ENCODE measurements at places on chromosomes 13 and 19.

DNA sequence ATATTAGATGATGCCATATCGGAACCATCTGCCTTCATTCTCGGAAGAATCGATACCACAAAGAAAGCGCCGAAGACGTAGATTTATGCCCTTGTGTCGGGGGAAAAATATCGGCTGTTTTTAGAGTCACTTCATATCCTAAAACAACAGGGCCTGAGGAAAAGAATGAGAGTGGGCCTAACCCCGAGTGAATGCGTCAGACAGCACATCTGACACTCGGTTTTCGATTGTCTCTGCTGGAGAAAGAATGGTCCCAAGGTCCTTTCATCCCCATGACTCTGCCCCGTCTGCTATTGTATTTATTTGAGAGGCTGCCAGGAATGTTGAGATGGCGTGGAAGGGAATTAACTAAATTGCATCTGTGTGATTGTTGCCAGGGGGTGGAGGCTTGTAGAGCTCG, 46.1 kb downstream of the CHST8 start:
- DNase-seq = no peak

GRCh38 chr13:67574320-67575233, 344.4 kb upstream of the PCDH9 start:
- DNase-seq = no peak

DNA sequence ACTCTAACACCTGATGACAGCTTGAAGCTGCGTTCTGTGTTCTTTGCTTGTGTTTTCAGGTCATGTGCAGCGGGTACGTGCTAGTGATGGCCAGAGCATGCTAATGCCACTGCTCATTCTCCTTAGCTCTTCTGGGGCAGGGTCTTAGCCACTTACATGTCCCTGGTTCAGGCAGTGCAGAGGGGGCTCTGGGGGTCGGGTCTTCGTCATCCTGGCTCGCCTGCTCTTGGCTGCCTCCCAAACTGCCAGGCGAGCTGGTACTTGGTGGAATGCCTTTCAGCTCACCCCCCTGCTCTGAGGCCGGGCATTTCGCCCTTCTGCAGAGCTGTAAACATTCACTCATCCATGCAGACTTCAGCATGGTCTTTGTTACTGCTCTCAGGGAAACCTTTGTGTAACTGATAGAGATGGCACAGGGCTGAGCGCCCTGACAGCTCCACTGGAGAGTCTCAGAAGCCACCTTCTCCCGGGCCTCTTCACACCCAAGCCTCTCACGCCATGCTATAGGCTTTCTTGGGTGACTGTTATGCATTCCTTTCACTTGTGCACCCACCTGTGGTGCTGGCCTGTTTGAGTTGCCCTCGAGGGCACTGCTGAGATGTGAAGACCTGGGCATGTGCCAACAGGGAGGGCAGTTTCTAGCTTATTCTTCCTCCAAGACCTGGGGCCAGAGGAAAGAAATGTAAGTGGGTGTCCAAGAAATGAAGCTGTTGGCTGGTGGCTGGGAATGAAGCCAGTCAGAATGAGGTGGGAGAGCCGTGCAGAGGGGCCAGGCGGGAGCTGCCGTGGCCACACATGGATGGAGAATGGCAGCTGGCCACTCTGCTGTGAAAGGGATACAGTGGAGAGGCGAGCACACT, 24.4 kb downstream of the FAM124A start:
- DNase-seq = no peak

- DNase-seq = no peak
Measured at GRCh38 chr13:53014495-53015443, 13.8 kb upstream of the OLFM4 start.

GRCh38 chr19:8831832-8832131, 322 bp downstream of the ZNF558 start:
- DNase-seq = peak; percentile 64

DNA sequence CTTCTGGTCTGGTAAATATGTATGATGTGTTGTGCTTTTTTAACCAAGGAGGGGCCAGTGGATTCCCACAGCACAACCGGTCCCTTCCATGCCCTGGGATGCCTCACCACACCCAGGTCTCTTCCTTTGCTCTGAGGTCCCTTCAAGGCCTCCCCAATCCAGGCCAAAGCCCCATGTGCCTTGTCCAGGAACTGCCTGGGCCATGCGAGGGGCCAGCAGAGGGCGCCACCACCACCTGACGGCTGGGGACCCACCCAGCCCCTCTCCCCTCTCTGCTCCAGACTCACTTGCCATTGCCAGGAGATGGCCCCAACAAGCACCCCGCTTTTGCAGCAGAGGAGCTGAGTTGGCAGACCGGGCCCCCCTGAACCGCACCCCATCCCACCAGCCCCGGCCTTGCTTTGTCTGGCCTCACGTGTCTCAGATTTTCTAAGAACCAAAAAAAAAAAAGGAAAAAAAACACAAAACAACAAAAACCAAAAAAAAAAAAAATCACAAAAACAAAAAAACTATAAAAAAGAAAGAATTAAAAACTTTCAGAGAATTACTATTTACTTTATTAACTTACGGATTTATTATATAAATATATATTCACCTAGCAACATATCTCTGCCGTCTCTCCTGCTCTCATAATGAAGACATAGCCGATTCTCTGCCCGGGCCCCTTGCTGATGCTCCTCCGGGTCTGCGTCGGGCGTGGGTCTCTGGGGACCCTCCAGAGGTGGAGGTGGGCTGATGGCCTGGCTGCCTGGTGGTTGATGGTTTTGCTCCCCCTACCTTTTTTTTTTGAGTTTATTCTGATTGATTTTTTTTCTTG, 14.4 kb downstream of the CAPN12 start:
- DNase-seq = peak; percentile 86

- DNase-seq = no peak
Measured at GRCh38 chr19:54525636-54526035, 23.0 kb downstream of the LAIR2 start.

- DNase-seq = no peak
Measured at GRCh38 chr19:40081411-40081810, 9.3 kb downstream of the ZNF780A start.

DNA sequence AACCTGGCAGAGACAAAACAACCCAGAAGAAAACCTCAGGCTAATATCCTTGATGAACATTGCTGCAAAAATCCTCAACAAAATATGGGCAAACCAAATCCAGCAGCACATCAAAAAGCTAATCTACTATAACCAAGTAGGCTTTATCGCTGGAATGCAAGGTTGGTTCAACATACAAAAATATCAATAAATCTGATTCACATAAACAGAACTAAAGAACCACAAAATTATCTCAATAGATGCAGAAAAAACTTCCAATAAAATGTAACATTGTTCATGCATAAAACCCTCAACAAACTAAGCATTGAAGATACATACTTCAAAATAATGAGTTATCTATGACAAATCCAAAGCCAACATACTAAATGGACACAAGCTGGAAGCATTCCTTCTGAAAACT, 8.8 kb downstream of the ZNF724 start:
- DNase-seq = no peak

DNA sequence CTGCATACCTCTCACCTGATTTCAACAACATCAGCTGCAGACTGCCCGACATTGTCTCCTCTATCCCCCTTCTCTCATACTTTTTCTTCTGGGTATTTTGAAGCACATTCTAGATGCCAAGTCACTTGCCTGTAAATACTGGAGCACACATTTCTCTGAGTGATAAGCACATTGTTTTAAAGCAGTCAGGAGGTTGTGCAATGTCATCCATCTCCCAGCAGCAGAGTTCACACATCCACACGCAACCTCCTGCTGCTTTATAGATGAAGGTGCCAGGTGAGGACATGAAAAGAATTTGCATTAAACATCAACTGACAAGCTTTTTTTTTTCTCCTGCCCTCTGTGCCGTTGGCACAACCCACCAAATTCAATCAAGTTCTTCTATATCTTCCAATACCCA, 5.5 kb downstream of the UPK1A start:
- DNase-seq = no peak

DNA sequence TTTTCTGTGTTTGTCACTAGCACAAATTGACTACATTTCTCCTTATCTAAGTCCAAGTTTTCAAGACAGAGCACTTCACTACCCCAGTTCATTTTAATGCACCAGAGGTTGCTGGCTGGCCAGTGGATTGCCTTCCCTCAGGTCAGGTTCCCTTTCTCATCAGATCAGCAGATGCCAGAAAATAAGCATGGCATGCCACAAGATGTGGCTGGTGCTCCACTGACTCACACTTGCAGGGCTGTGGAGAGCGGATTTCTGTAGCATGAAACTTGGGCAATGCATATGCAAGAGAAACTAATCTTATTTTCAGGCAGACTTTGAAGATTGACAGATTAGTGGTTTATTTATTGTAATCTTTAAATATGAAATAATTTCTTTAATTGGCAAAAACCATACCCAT, 79.5 kb downstream of the RUBCNL start:
- DNase-seq = no peak

GRCh38 chr13:105587786-105588185, 947.7 kb downstream of the EFNB2 start:
- no peak for DNase-seq

Measured in NCI-H82 (cell line).